ENCODE measurements at places on chromosomes 7 and 10.

GRCh38 chr10:106424981-106425380 is 739.5 kb downstream of the SORCS1 start:
- no peak for DNase-seq

DNA sequence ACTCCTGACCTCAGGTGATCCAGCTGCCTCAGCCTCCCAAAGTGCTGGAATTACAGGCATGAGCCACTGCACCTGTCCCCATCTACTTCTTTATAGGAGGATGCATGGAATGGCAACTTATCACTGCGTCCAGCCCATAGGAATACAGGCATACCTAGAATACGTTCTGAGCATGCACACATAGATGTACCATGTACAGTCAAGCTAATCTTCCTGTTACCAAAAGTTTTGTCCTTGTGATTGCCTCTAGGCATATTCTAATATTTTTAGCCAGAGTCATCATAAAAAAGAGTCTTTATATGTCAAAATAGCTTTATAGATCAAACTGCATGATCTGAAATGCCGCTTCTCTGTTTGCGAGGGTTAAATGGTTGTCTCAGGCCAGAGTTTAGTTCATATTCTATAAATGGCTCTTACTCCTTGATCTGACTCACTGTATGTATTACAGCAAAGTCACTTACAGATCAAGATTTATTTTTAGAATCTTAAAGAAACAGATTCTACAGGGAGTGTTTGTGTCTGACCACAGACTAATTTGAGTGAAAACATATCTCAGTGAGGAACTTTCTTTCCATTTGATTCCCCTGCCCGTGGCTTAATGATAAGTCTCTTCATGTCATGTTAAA is 210.9 kb downstream of the CREB5 start:
- DNase-seq, result no peak

DNA sequence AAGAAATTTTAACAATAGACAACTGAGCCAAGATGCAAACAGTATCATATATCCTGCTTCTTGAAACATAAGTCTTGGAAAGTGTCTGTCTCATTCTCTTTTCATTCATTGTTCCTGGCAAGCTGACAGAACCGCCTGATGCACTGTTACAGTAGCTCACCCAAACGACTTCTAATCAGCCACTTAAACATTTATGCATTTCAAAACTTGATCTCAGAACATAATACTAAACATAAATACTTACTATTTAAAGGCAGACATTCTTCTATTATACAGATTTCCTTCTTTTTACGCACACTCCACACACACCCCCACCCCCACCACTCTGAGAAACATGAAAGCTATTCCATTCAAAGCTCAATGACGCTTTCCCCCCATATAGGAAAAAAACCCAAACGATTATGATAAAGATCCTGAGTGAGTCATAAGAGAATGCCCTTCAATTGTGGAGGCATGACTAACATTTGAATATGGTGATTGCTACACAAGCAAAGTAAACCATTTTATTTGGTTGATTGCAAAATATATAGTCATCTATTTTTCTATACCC is 30.5 kb downstream of the SHTN1 start:
- no peak for DNase-seq

- DNase-seq, result no peak
These were observed 6.5 kb downstream of the FOXL3 start for GRCh38 chr7:296373-296945.

DNA sequence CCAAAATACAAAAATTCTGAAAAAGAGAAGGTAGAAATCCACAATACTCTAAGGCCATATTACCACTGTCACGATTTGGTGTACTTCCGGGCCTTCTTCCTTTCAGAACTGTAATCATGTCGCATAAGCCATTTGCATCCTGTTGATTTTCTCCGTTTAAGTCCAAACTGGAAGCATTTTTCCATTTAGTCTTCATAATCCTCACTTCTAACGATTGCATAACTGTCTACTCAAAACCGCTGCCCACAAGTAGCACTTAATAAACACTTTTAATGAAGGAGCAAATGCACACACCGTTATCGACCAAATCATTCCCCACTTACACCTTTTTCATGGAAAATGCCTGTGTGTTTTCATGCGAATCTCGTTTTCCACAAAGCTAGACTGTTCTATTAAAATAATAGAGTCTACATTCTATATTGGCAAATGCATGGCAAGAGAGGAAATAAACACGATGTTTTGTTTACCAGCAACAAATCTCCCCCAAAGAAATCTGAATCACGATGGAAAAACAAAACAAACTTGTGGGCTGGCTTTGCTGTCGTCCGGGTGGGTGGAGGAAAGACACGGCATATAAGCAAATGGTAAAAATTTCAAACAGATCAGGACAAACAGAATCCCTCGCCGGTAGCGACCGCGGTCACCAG is 1.0 kb downstream of the ATE1 start:
- DNase-seq, result no peak

Data from activated T-cell treated with anti-CD3 and anti-CD28 coated beads, Interleukin-2, amount 50 U/mL, for 72 hours (primary cell).